ENCODE measurements at places on chromosomes 3 and 15. TPM values are rescaled to one million over a fixed set of nuclear protein-coding genes. Genes with fewer than 3 reads are reported as not detected.
A peak's percentile ranks its signal among the peaks of the same experiment; 100 is the strongest.

- no peak for DNase-seq
These were observed 440.8 kb downstream of the RAP2B start for GRCh38 chr3:153602801-153603200.

- DNase-seq, result no peak
These were observed 135.3 kb upstream of the PLXND1 start for GRCh38 chr3:129741794-129742193.

DNA sequence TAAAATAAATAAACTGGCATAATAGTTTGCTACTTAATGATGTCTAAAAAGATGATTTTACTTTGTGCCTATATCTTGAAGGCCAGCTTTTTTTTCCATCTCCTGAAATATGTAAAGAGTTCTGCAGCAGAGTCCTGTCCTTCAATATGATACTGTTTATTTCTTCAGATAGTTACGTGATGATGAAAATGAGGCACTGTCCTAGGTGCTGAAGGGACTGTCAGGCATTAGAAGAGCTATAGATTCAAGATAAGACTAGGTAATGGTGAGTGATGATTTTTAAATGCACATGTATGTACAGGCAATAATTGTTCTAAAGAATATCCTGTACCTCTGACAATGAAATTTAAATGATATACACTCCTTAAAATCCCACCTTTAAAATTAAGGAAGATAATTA is 326.9 kb upstream of the DNAJC19 start:
- no peak for DNase-seq

The IMP3 gene
- 133 TPM for total RNA-seq

The C3orf38 gene
- 18.3 TPM for total RNA-seq

DNA sequence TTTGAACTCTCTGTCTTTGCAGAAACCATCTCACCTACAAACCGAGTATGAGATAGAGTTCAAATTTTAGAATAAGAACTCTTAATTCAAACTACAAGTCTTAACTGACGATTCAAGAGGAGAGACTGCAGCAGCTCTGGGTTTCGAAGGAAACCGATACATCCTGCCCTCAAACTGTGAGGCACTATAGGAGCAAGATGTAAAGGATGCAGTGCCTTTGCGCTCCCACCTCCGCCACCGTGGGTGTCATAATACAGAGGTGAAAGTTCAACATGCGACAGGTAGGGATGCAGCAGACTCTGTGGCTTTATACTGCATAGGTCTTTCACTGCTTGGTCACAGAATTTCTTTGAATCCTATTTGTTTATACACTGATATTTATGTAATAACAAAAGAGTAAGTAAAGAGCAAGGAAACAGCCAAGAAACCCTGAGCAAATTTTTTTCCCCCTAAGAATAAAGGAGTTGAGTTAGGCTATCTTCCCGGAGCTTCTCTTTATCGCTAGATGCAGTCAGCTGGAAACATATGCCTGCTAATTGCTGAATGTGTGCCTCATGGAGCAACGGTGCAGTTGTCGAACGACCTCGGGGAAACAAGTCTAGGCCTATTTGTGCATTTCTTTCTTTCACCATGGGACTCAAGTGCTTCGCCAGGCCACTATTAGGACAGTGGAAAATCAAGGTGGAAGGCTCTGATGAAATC is 1097.6 kb upstream of the CFAP20DC start:
- DNase-seq, result no peak

- DNase-seq, result no peak
These were observed 327.4 kb downstream of the EPHA3 start for GRCh38 chr3:89434621-89435380.

DNA sequence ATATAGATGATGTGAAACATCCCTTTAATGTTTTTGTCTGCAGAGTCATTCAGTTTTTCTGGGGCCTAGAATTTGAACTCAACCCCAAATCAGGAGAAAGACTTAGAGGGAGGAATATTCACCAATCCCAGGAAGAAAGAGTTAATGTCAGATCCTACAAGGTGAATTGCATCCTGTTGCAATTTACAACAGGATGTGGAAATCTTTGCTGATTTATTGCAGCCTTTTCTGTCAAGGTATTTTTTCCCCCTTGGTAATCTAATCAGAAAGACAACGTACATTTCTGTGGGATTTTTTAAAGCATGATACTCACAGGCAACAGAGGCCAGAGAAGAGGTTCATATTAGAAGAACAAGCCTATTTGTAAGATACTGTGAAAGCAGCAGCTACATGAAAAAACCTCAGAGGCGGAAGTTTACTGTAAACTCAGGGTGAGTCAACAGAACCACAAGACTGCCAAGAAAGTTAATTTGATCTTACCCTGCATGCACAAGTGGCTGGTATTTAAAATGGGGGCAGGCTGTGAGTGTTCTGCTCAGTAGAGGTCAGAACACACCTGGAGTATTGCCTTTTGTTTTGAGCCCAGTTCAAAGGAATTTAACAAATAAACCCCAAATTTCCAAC is 531.9 kb downstream of the AGBL1 start:
- DNase-seq, result peak; percentile 6

GRCh38 chr3:51967384-51968169 is at the start of gene PCBP4:
Gene PCBP4, minus strand, starts transcription at chr3:51967454. Its CDS starts 6,214 bp downstream, at chr3:51961240.
- no peak for DNase-seq

The OIP5 gene
- total RNA-seq, result 8.5 TPM

DNA sequence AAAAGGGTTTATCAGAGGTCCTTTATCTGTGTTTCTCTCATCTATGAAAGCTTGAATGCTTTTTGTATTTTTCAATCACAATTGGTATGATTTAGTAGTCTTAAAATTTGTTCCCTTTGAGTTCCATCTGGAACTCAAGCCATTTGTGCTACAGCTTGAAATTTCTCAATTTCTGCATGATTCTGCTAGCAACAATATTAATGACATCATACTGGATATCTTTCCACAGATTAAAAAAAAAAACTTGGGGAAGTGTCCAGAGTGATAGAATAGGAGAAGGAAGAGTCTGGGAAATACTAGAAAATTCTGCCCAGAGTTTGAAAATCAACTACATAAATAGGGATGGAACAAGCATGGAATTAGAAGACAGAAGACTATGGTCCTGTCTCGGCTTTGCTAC is 9.3 kb upstream of the FBN1 start:
- DNase-seq, result no peak

DNA sequence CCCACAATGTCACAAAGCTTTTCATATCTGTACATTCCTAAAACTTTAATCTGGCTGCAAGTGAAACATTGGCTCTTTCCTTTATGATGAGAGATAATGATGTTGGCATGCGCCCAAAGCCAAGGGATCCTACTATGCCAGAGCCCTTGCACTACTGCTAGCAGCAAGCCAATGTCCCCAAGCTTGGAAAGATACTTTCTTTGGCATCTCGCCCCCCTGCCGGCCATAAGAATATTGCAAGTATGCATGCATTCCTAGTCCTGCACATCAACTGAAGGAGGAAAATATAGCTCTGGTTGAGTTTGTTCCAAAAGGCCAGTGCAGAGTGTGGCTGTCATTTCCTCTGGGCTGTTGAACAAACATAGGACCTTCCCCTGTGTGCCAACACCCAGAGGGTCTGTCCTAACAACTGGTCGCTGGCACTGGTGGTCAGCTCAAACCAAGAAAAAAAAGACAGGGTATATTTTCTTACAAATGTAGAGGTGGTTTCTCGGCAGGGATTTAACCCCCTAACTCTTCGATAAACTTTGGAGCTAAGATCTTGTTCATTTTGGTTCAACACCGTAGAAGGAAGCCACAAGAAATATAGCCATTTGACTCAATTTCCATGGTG is 120.9 kb upstream of the ZBED2 start:
- peak; percentile 15 for DNase-seq

The TM4SF4 gene
- 1.3 TPM for total RNA-seq

DNA sequence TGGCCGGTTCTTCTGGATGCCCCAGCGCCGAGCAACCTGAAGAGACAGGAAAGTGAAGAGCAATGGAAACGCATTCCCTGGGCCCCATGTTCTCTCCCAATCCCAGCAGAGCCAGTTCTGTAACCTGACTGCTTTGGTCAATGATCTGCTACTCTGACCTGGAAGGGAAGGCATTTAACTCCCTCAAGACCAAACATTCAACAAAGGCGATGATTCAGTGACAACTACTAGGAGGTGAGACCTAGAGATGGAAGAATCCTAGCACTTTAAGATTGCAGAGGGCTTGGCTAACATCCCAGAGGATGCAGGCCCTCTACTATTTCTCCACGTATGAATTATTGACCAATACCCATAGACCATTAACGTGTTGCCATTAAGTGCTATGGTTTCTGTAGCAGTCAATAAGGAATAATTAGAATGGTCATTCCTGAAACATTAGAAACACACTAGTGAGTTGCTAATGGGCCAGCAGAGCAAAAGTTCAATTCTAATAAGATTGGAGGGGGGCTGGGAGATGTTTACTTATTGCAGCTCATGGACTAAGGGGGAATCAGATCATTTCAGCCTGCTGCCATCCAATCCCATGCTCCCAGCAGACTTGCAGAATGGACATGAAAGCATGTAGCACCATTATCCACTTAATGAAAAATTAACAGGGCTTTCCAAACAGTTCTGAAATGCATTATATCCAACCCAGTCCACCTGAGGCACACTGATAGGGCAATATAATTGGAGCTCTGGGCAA is 56.6 kb downstream of the ETV5 start:
- DNase-seq, result no peak

GRCh38 chr3:54527521-54527920 is 400.3 kb downstream of the LRTM1 start:
- no peak for DNase-seq

GRCh38 chr3:33858131-33858530 is 59.7 kb downstream of the PDCD6IP start:
- no peak for DNase-seq

DNA sequence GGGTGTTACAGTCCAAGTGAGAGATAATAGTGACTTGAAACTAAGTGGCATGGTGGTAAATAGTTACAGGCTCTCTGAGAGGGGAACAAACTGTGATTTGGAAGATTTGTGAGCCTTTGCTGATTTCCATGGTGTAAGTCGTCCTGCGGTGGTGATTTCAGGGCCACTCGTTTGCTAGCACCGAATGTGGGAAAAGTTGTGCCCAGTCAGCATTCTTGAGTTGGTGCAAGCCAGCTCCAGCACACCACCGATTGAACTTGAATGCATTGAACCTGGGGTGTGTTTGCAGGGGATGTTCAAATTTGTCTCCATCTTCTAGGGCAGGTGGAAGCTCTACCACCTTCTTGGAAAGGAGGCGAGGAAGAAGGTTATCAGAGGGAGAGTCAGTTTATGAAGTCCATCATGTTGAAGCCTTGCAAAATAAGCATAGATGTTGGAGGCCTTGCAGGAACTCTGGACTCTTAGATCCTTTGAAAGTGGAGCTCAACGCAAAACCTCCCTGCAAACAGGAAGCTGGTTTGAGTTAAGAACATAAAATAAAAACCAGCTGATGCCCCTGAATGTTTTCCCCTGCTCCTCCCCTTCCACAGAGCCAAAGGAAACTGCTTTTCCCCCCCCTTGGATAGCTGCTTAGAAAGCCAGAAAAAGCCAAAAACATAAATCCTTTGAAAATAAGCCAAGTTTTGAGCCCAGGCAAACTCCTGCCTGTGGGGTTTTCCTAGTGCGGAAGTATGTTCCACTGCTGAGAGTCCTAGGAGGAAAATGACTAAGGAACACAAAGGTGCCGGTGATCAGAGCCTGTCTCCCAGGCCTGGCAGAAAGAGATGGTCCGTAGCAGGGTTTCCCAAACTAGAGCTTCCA is 21.9 kb downstream of the MAPKBP1 start:
- DNase-seq, result no peak

DNA sequence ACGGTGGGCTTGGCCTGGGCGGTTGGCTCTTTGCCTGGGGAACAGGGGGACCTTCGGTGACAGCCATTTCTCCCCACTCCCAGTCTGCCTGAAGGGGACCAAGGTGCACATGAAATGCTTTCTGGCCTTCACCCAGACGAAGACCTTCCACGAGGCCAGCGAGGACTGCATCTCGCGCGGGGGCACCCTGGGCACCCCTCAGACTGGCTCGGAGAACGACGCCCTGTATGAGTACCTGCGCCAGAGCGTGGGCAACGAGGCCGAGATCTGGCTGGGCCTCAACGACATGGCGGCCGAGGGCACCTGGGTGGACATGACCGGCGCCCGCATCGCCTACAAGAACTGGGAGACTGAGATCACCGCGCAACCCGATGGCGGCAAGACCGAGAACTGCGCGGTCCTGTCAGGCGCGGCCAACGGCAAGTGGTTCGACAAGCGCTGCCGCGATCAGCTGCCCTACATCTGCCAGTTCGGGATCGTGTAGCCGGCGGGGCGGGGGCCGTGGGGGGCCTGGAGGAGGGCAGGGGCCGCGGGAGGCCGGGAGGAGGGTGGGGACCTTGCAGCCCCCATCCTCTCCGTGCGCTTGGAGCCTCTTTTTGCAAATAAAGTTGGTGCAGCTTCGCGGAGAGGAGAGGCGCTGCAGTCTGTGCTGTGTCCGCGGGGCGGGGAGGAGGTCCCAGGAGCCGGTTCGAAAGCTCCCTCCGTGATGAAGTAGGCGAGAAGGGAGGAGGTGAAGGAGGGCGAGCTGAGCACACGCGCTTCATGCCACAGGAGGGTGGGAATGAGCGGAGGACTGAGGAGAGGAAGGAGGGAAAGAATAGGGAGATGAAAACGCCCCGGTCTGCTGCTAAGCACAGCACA is 9.6 kb downstream of the CLEC3B start:
- peak; percentile 11 for DNase-seq

- no peak for DNase-seq
These were observed at the start of gene CTXN2 for GRCh38 chr15:48191574-48192225. Gene CTXN2, plus strand, starts transcription at chr15:48191665. Its CDS starts 9,636 bp downstream, at chr15:48201301.

The ZNF660 gene
- 0.66 TPM for total RNA-seq

DNA sequence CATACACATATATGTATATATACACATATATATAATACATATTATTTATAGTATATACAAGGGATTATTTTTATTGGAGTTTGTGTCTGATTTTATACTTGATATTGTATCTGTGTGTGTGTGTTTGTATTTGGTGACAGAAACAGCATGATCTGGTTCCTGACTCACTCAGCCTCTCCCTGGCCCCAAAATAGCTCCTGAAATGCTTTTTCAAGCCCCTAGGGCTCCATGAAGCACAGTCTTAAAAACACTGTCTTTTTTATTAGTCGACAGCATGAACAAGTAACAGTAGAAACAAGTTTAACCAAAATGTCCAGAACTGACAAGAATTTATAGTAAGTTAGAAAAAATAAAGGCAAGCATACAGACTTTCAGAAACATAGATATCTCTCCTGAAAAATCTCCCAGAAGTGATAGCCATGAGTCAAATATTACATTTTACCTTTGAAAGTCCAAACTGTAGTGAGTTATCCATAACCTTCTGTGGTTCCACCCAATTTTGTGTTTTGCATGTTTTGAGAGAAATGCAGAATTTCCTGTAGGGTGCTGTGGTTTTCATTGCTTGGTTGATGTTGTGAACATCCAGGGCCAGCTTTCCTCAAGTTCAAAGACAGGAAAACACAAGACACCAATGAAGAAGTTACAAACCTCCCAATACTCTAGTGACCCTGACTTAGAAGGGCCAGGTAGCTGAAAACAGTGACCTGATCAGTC is 98.5 kb upstream of the CCDC80 start:
- no peak for DNase-seq

The ATP13A5 gene
- not detected for total RNA-seq

DNA sequence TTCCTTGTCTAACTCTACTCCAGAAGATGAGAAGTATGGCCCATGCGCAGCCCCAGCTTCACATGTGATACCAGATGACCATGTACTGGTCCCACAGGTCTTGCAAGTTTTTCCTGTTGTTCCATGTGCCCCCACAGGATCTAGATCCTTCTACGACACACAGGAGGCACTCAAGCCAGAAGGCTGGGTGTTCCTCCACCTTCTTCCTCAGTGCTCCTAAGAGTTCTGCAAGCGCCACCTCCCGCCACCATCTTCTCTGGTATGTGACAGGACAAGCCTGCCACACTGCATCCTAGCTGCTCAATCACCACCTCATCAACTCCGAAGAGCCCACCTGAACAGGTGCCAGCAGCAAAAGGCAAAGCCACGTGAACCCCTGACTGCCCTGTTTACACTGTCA is 43.1 kb downstream of the XXYLT1 start:
- DNase-seq, result no peak
